ENCODE measurements at places on chromosomes 5 and 9.

DNA sequence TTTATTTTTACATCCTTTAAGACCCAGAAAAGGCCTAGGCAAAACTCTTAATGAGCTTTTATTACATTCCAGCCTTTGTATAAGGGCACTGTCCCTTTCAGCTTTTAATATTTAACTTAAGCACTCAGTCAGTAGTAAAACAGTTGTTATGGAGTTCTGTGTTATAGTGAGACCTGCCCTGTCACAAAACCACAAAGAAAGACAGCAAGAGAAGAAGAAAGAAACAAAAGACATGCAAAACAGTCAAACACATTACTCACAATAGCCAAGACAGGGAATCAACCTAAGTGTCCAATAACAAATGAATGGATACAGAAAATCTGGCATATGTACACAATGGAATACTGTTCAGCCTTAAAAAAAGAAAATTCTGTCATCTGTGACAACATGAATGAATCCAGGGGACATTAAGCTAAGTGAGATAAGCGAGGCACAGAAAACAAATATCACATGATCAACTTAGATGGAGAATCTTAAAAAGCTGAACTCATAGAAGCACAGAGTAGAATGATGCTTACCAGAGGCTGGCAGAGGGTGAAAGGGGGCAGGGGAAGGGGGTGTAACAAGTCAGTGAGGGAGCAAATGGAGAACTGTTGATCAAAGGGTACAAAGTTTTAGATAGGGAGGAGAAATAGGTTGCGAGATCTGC lies 63.8 kb upstream of the CCNG1 start:
- no peak for DNase-seq

GRCh38 chr5:100900142-100900795 lies 2.8 kb downstream of the ST8SIA4 start:
- no peak for DNase-seq

DNA sequence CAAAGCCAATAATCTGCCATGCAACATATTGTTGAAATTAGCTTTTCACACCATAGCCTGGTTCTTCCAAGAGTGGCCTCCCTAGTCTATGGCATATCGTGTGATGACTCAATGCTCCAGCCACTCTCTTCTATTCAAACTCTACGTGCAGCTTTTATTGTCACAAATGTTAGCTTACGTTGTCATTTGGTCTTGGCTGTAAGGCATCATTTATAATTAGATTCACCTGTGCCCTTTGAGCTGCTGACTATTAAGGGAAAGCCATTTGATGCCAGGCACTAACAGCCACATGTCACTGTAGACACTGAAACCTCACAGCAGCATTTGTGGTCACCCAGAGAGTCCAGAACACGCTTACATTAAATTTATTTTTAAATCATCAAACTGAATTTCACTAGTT lies 66.8 kb downstream of the APBA1 start:
- DNase-seq: no peak

DNA sequence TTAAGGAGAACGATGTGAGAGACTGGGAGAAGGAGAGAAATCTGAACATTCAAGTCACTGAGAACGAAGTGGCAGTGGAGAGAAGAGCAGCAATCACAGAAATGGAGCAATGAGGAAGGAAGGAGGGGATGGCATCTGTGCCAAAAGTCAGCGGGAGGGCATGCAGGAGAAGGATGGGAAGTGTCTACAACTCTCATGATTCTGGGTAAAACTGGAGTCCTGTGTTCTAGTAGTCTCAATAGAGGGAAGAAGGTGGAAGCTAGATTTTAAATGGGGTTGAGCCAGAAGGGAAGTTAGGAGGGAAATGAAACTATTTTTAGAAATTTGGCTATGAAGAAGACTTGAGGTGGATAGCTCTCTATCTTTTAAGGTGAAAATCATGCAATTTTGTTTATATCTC lies 39.1 kb upstream of the SPATA31C2 start:
- DNase-seq: no peak

DNA sequence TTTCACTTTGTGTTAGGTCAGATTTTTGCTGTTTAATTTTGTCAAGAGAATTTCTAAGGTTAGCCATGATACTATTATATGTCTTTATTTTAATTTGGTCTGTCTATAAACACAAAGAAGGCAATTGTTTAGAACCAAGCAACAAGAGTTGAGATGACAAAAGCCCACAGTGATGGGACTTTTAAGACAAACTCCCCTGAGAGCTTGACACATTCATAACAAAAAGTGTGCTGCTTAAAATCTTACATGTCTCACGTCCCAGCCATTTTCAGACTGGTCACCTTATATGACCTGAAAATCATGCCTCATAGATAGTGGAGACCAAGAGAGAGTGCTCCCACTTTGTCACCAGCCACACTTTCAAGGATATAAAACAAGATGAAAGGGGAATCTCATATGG lies 21.6 kb upstream of the NNT start:
- no peak for DNase-seq

DNA sequence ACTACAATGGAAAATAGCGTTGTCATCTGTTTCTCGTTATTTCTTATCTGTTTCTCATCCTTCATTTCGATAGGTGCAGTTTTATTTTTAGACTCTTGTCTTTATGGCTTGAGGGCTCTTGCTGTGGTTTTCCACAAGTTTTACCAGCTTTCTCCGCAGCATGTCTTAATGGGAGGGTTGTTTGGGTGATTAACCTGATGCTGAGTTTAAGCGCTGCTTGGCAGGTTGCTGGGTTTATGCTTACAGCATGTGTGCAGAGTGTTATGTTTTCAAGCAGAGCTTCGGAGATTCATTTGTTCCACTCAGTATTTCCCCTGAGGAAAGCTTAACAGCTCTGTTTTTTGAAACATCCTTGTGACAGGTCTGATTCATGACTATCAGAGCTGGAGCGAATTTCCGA lies 154.0 kb downstream of the SLC12A2 start:
- no peak for DNase-seq

DNA sequence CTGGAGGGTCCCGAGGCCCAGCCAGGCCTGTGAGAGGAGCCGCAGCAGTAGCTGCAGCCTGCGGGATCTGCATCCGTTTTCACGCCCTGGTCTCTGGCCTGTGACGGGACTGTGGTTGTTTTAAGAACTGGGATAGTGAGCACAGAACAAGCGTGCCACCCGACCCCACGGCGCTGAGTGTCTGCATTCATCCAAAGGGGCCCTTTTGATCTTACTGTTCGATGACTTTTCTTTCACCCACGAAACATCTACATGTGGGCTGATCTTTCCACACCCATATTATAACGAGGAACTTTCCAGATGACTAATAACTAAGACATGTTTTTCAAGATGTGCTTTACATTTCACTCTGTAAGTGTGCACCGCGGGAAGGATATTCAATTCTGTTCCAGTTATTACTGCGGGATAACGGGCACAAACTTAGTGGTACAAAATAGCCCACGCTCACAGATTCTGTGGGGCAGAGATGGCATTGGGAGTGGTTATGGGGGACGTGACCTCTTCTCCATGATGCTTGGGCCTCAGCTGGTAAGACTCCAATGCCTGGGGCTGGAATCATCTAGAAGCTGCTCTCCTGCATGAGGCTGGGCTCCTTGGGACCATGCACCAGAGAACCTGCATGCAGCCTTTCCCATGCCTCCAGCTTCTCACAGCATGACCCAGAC lies 165.0 kb downstream of the SYK start:
- no peak for DNase-seq

DNA sequence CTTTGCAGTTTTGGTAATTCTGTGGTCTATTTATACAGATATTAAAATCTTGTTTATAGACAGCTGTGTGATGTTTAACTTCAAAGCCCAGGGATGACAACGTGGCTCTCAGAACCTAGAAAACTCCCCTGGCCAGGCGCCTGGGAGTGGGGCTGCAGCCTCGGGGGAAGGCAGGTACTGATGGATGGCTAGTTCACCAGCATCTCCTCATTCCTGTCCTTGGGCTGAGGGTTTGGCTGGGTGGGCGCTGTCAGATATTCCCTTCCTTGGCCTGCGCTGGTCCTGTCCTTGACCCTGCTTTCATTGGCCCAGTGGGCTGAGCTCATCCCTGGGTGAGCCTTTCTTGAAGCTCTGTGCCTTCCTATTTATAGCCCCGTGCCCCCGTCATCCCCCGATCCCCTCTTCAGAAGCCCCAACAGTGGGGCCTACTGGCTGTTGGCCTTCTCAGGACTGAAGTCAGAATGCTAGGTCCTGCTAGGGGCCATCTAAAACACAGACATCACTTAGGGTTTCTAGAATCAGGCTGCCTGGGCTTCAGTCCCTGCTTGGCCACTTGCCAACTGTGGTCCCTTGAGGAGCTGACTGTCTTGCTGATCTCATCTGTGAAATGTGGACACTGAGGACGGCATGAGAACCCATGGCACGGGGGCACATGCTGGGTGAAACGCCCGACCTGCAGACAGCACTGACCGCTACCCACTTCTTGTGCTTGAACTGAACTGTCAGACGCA lies 20.9 kb downstream of the SH3GLB2 start:
- no peak for DNase-seq

Measured in stimulated activated CD4-positive, alpha-beta T cell treated with anti-CD3 and anti-CD28 coated beads, Interleukin-1b, Interleukin-23, amount 100 ng/mL, for 1 hour (primary cell).